ENCODE measurements at places on chromosomes 11 and 22. TPM values are rescaled to one million over a fixed set of nuclear protein-coding genes. Genes with fewer than 3 reads are reported as not detected.

Gene SULT4A1
- 12.6 TPM for total RNA-seq

Gene C11orf97
- total RNA-seq, result not detected

Gene C22orf31
- total RNA-seq, result not detected

Gene CCDC15
- 2.1 TPM for total RNA-seq

GRCh38 chr11:23202611-23203010, 342.3 kb upstream of the CCDC179 start:
- no peak for DNase-seq

DNA sequence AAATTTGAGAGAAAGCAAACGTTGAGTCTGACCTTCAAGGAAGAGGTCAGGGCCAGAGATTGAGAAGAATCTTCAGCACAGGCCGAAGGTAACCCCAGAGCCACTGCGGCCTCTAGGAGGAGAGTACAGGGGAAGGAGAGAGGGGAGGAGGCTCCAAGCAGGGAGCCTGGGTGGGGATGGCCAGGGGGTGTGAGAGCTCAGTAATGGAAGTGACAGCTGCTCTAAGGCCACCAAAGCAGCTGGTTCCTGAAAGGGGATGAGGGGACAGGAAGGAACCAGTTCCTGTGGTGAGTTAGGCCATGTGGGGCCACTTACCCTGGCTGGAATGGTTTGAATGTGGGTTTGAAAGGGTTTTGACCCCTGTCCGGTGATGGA, 46.1 kb downstream of the PISD start:
- DNase-seq, result no peak

GRCh38 chr11:62444236-62444833, 25.5 kb downstream of the SCGB1A1 start:
- peak; percentile 41 for DNase-seq

- no peak for DNase-seq
Observed at GRCh38 chr11:36347384-36347906, 51.4 kb downstream of the PRR5L start.

DNA sequence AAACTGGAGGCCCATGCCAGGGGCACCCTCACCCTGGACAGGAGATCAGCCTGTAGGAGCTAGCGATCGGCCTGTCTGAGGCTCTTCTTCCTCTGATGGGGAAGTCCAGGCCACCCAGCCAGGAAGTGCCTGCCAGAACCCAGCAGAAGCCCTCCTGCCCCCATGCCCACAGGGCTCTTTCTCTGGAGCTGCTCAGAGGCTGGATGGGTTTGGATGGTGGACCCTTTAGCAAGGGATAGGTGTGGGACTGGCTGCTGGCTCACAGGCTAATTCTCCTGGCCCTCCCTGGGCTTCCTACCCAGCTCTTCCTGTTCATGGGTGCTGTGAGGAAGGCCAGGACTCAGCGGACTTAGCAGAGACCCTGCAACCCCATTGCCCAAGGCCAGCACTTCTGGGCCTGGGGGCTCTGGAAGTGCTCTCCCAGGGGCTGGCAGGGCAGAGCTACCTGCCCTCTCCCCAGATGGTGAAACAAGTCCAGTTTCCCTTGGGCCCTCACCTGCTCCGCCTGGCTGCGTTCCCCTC, 7.6 kb downstream of the FXYD2 start:
- DNase-seq, result no peak

DNA sequence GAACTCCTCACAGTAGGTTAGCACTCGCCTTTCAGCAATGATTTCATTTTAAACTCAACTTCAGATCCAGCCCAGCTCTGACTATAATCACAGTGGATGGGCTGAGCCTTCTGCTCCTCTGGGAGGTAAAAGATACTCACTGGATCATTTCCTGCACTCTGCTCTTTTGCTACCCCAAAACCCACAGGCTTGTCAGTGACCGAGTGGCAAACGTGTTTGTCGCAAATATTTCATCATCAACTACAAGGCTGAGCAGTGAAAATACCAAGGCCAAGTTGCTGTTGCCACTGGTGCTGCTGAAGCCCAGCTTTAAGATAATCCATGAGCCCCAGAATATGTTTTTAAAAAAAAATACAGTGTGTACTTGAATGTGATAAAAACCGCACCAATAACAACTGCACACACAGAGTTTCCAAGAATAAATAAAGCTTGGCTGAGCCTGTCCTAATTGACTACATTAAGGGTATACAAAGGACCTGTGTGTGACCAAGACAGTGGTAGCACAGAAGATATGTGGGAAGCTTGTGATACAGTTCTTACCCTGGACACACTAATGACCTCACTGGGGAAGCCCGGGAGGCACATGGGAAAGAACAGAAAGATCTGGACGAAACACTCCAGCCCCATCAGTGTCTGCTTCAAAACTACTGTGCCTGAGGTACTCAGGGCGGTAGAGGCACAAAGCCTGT, 41.3 kb downstream of the ABTB2 start:
- DNase-seq, result no peak

DNA sequence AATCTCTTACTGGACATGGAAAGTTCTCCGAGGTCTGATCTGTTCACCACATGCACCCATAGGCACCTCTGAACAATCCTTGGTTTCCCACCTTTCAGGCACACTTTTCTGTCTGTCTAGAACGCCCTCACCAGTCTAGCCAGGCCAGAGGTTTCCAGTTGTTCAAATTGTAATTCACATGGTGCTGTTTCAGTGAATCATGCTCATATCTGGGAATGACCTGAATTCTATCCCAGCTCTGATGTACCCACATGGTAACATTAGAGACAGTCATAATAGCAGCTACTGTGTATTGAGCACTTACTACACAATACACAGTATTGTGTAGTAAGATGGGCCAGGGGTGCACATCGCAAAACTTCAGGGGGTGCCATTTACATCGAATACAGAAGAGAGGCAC, 138.2 kb downstream of the COMMD9 start:
- DNase-seq, result no peak

GRCh38 chr11:110251836-110252235, 44.6 kb downstream of the RDX start:
- DNase-seq, result no peak

All from WTC11 (cell line).